Putamen (tissue), 1 donor: ENCODE measurements at places on chromosomes 3 and 15.

DNA sequence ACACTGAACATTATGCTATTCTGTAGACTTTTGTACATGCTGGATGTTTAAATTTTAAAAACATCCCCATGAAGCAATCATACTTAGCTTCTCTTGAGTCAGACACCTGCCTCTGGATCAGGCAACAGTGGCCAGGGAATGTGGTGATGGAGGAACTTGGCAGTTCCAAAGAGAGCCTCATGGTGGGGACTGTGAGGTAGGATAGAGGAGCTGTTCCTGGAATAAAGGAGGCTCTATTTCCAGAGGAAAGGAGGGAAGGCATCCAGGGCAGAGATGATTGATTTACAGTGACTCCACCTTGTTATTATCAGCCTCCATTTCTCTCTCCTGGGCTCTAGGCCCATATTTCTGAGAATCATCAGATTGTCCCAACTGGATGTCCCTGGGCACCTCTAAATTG lies 35.0 kb upstream of the ABHD17C start:
- DNase-seq, result no peak

- no peak for DNase-seq
Observed at GRCh38 chr3:148101061-148101460, 596.6 kb upstream of the AGTR1 start.

- no peak for DNase-seq
Observed at GRCh38 chr3:42703695-42704025, 1.1 kb upstream of the HHATL start.

GRCh38 chr3:196643201-196643749 lies 3.8 kb downstream of the NRROS start:
- DNase-seq, result no peak

DNA sequence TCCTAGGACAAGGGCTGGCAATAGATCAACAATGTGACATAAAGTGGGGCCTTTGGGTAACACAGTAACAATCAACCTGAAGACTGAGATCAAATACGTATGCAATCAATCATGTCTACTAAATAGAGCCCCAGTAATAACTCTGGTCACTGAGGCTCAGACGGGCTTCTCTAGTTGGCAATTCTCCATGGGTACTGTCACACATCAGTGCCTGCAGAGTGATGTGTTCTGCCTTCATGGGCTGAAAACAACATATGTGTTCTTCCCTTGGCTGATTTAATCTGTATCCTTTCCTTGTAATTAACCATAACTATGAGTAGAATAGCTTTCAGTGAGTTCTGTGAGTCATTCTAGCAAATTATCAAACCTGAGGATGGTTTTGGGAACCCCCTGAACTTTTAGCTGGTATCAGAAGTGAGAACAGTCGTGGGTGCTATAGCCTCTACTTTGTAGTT lies 113.6 kb downstream of the TMCO5A start:
- no peak for DNase-seq

DNA sequence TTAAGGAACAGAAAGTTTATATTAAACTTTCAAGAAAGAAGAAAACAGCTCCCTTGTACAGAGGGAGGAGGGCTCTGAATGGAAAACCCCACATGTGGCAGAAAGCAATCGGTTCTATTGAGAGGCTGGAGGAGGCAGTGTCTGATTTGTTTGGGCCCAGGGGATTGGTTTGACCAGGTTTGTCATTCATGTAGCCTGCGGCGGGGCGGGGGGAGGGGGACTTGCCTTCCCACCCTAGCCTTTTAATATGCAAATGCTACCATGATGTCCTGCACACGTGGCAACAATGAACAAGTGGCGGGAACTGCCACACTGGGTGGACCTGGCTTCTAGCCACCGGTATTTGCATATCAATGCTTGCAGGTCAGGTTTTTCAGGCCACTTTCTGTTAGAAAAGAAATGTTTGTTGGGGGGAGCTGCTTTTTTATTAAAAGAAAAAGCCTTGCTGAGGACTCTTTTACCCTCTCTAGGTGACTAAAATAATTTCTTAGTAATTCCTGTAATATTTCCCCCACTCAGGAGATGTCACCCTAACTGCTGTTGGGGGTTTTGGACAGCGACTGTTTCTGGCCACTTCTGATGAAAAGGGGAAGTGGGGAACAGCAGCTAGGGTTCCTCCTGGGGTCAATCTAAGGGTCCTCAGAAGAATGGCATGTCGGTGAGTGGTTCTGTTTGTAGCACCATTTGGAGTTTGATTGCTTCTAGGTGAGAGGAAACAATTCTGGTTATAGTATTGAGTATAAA lies 691.2 kb downstream of the TBL1XR1 start:
- DNase-seq, result no peak

GRCh38 chr3:125662675-125663074 lies 67.4 kb upstream of the OSBPL11 start:
- no peak for DNase-seq

DNA sequence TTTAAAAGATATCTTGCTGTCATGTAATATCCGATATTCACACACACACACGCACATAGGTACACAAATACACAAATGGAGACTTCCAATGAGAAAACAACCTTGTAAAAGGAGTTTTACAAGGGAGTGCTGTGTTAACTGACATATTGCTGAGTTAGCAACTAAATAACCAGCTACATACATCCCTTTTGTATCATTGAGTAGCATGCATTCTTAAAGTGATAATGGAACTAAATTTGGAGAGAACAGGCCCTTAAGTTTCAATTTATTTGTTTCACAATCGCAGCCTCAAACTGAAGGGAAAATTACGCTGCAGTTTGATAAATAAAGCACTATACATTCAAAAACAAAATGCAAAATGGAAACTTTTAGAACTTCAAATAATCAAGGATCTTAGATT lies 1046.0 kb upstream of the NR2F2 start:
- DNase-seq, result no peak

DNA sequence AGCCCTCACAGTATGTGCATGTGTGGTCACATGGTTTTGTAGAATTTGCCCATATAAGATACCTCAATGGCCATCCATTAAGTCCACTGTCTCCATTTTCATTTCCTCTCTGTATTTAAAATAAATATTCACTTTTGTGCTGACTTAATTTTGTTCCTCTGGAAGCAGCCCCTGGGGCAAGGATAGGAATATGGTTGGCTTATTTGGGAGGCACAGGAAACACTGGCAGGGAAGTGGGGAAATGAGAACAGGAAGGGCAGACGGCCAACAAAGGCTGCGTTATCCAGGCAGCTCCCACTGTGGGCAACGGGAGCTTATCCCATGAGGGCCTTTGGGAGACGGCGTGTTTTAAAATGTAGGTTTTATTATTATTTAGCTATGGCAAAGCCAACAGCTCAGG lies 148.6 kb downstream of the SHQ1 start:
- no peak for DNase-seq

DNA sequence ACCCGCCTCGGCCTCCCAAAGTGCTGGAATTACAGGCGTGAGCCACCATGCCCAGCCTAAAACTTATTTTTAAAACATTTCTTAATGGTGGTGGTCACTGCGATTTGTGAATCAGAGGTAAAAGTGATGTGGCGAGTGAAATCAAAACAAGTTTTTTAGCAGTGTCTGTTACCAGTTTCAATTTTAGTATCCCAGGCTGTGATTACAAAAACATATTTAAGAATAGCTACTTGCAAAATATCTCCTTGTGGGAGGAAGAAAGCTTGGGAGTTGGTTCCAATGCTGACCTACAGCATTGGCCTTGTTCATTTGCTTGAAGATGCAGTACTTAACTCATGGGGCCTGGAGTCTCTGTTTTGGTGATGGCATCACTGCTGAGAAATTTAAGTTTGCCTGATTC lies 4.5 kb downstream of the RAB7A start:
- no peak for DNase-seq

- DNase-seq, result no peak
Observed at GRCh38 chr3:17832016-17832415, 89.6 kb upstream of the TBC1D5 start.

GRCh38 chr15:26013981-26014380 lies 150.9 kb upstream of the ATP10A start:
- no peak for DNase-seq

- no peak for DNase-seq
Observed at GRCh38 chr3:19506171-19506570, 357.9 kb downstream of the KCNH8 start.

DNA sequence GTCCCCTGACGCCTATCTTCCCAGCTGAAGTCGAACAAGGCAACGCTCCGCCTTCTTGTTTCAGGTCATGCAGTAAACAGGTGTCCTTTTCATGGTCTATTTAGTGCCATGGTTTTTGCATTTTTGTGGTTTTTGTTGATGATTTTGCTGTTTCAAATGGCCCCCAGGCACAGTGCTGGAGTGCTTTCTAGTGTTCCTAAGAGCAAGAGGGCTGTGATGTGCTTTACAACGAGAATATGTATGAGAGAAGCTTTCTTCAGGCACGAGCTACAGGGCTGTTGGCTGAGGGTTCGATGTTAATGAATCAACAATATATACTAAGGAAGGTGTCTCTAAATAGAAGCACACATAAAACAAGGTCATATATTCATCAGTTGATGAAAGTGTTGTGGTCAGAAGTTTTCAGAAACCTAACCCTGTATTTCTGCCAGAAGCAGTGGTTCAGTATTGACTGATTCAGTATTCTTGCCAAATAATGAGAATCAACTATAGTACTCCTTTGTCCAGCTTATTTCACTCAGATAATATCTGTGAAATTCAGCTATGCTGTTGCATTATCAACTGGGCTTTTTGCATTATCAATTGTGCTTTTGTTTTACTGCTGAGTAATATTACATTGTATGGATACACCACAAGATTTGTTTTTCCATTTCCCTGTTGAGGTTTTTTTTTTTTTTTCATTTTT lies 18.5 kb downstream of the LIMD1 start:
- no peak for DNase-seq

GRCh38 chr3:197226179-197226578 lies 72.2 kb downstream of the DLG1 start:
- DNase-seq, result no peak

- DNase-seq, result no peak
Observed at GRCh38 chr3:167843886-167844285, 108.4 kb downstream of the SERPINI1 start.

DNA sequence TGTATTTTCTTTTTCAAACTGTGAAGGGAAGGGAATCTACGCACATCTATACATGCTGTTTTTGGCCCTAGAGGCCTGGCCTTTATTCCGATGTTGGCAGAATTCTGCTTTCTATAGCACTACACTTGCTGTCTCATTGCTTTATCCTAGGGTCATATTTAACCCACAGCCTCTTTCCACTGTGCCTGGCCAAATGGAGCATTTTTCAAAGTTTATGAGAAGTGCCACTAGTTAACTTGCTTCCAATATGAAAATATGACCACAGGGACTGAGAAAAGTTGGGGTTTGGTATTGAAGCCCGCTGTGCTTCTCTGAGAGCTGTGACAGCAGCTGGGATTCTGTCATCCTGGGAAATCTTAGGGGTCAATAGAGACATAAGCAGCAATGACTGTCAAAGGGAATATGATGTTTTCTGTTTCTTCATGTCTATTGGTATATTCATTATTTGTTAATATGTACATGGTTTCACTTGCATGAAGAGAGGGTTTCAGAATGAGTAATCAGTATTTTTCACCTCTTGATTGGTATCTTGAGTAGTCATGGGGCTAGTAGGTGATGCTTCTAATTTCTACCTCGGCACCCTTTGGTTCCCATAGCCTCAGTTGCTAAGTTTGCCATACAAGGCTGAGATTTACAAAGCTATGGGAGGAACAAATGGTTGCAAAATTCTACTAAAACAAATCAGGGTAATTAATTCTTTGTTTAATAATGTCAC lies 275.8 kb upstream of the RBMS3 start:
- DNase-seq, result no peak
